ENCODE measurements at places on chromosomes 3 and 15.

GRCh38 chr3:127823426-127823857 is 1.1 kb upstream of the MGLL start:
- H3K36me3 ChIP-seq, result no peaks in the 10 kb centered on the region
- no peak overlapping the region for H3K27ac ChIP-seq
- no peak for DNase-seq
- peak overlapping the region; percentile 56 for H3K4me3 ChIP-seq
- peaks cover 25% of the 10 kb centered on the region for H3K4me1 ChIP-seq
- no peaks in the 10 kb centered on the region for H3K27me3 ChIP-seq

DNA sequence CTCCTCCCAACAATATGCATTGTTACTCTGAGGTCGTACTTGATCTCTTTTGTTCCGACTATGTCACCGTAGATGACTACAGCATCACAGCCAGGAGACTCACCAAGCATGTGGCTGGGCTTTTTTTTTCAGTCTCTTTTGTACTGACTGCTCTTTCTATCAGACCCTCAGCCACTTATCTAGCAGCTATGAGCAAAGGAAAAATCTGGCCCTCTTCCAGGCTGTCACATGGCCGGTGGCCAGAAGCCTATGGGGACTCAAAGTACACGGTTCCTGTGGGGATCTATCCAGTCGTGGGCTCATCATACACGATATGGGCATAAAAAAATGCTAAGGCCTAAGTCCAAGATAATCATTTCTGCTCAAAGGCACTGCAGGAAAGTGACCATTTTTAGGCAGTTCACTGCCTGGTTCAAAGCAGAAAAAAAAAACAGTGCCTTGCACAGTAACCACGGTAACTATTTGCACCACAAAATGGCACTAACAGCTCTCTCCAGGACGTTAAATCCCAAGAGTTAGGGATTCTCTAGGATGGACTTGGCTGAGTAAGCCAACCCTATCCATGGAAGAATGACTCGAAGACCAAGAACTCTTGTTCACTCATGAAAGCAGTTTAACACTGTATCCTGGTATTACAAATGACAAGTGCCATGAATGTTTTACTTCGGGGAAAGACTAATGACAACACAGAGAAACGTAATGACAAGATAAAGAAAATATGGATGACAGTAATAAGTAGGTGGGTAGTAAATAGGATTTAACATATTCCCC is 50.3 kb downstream of the SHQ1 start:
- no peak overlapping the region for H3K27ac ChIP-seq
- H3K27me3 ChIP-seq, result no peaks in the 10 kb centered on the region
- DNase-seq, result peak; percentile 20
- H3K36me3 ChIP-seq, result no peaks in the 10 kb centered on the region

GRCh38 chr3:40192628-40193027 is 116.9 kb upstream of the EIF1B start:
- H3K4me1 ChIP-seq, result no peaks in the 10 kb centered on the region
- no peak overlapping the region for H3K4me3 ChIP-seq
- DNase-seq, result no peak
- no peaks in the 10 kb centered on the region for H3K27me3 ChIP-seq

DNA sequence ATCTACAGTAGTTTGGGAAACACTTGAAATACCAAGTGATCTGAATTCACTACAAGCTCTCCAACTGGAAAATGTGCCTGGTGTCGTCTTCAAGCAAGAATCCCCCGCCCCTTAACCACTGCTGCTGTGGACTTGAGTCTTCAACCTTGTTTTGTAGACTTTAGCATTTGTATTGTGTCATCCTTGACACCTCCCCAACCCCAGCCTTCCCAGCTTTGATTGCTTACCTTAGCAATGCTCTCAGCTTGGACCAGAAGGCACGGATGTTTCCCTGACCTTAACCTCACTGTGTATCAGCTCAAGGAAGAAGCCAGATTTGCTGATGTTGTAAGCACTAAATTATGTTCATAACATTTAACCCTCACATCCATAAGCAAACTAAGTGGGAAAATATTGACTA is 146.4 kb downstream of the IGF1R start:
- H3K27ac ChIP-seq, result no peak overlapping the region
- H3K27me3 ChIP-seq, result no peaks in the 10 kb centered on the region
- H3K36me3 ChIP-seq, result no peaks in the 10 kb centered on the region

Measured in GM23248 (cell line).